ENCODE measurements at places on chromosomes 2 and 18. TPM values are rescaled to one million over a fixed set of nuclear protein-coding genes. Genes with fewer than 3 reads are reported as not detected.
A peak's percentile ranks its signal among the peaks of the same experiment; 100 is the strongest.

DNA sequence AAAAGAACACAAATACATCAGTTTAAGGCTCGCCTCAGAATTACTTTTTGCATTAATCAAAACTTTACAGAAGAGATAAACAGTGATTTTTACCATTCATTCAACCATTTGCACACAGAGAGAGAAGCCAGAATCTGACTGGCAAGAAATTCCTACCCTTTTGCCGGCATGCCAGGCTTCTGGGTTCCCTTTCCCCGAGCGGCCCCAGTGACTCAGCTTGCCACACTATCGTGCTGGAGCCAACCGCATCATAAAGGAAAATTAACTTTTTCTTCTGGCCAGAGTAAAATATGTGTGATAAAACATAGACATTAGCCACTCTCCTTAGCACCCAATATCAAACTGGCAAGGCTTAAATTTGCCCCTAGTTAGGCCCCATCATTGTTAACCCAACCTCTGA, 61.8 kb upstream of the IKZF2 start:
- no peaks in the 10 kb centered on the region for H3K4me1 ChIP-seq
- no peaks in the 10 kb centered on the region for H3K27me3 ChIP-seq
- H3K4me3 ChIP-seq = no peak overlapping the region

DNA sequence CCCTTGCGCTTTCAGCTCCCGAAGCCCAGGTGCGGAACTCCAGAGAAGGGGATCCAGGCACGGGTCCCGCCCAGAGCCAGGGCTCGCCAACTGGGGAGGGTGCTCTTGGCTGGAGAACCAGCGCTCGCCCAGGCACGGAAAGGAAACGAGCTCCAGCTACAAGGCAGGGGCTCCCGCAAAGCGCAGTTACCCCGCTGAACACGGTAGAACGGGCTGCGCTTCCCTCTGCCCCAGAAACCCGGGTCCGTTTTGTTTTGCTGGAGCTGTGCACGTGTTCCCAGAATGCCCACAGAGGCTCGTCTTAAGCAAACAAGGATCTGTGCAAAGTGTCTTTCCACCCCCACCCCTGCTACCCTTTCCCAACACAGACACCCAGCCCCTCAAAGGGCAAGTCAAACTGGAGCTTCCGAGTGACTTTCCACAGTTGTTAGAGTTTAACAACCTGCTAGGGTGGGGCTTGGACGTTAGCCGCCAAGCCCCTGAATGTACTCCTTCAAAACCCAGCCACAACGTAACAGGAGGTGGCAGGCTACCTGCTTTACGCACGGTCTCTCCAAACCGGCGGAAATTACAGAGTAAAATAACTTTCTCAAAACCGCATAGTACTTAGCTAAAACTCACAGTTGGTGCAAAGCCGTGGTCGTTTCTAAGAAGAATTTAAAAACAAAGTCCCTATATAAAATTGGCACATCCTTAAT, 775 bp downstream of the RNF125 start:
- no peaks in the 10 kb centered on the region for H3K4me1 ChIP-seq
- H3K27me3 ChIP-seq = no peaks in the 10 kb centered on the region
- H3K4me3 ChIP-seq = peak overlapping the region; percentile 72
- peak; percentile 52 for DNase-seq

- no peak overlapping the region for H3K4me3 ChIP-seq
- H3K36me3 ChIP-seq = no peaks in the 10 kb centered on the region
- no peak for DNase-seq
- H3K27me3 ChIP-seq = no peaks in the 10 kb centered on the region
- H3K27ac ChIP-seq = no peak overlapping the region
Observed at GRCh38 chr2:224027070-224027469, 12.0 kb downstream of the SERPINE2 start.

DNA sequence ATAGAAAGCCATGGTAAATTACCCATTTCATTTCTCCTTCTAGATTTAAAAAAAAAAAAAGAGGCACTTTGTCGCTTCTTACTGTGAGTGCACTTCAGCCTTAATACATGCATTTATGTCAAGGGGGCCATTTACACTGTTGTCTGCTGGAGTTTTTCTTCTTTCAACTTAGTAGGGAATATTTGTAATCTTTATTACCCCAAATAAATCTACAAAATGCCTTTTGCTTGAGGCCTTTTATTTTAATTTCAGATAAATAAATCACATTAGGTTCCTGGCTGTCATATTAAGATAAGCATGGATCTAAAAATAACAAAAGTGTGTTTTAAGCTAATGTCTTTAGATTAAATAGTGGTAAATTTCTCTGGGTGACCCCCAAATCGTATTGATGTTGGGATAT, 276.0 kb downstream of the NCKAP5 start:
- H3K27me3 ChIP-seq = no peaks in the 10 kb centered on the region
- H3K4me3 ChIP-seq = no peak overlapping the region
- H3K27ac ChIP-seq = no peak overlapping the region
- no peaks in the 10 kb centered on the region for H3K36me3 ChIP-seq
- DNase-seq = no peak
- H3K4me1 ChIP-seq = no peaks in the 10 kb centered on the region

B4GALT6 gene
- 2.9 TPM for total RNA-seq

SNTG2 gene
- 6.0 TPM for total RNA-seq

DNA sequence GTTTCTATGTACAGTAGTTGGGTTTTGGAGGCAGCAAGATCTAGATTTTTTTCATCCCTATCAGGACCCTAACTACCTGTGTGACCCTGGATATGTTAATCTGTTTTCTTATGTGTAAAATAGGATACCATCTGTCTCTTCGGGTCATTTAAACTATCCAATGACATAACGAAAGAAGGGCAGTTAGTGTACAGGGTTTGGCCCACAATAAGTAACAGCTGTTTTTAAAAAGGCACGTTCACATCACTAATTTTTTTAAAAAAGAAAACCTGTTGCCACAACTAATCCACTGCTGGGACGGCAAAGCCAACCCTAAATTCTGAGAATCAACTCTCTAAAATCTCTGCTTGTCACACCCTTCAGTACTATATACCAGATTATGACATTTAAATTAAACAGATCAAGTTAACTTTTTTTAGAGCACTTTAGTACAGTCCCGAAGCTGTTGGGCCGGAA, 869 bp downstream of the USP40 start:
- H3K27ac ChIP-seq = peak overlapping the region; percentile 96
- H3K36me3 ChIP-seq = no peaks in the 10 kb centered on the region
- H3K4me3 ChIP-seq = peak overlapping the region; percentile 85
- H3K27me3 ChIP-seq = no peaks in the 10 kb centered on the region

GRCh38 chr2:17851731-17852585, 26.5 kb upstream of the KCNS3 start:
- no peaks in the 10 kb centered on the region for H3K4me1 ChIP-seq
- H3K27ac ChIP-seq = no peak overlapping the region
- H3K27me3 ChIP-seq = no peaks in the 10 kb centered on the region
- H3K36me3 ChIP-seq = no peaks in the 10 kb centered on the region
- H3K4me3 ChIP-seq = no peak overlapping the region

DNA sequence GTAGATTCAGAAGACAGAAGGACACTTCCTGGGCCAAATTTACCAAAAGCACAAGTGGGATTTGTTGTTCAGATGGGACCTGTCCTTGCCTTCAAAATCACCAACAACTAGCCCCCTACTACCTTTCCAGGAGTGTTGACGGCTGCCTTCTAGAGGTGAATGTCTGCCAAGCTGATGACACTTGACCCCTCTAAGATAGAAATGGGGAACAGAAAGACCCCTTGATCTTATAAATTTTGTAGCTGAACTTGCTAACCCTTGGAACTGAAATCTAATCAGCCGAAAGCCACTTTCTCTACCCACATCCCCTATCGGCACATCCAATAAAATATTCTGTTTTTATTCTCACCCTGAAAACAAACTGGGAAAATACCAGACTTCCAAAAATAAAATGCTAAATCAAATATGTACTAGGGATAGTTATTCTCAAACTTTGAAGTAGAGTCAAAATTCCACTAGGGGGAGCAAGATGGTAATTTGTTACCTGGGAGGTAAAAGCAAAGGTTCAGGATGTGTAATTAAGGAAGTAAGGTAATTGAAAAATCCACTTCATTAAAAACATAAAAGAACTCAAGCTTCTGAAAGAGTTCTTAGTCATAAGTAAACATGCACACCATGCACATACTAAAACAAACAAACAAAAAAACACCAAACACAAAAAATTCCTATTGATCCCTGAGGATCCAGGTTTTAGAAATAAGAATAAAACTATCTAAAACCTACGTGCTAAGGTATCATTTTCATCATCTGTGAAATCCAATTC, 119.2 kb downstream of the ANKRD44 start:
- no peaks in the 10 kb centered on the region for H3K4me1 ChIP-seq
- no peaks in the 10 kb centered on the region for H3K36me3 ChIP-seq
- DNase-seq = no peak
- no peak overlapping the region for H3K27ac ChIP-seq
- no peaks in the 10 kb centered on the region for H3K27me3 ChIP-seq

LONRF2 gene
- total RNA-seq = 5.1 TPM

DNA sequence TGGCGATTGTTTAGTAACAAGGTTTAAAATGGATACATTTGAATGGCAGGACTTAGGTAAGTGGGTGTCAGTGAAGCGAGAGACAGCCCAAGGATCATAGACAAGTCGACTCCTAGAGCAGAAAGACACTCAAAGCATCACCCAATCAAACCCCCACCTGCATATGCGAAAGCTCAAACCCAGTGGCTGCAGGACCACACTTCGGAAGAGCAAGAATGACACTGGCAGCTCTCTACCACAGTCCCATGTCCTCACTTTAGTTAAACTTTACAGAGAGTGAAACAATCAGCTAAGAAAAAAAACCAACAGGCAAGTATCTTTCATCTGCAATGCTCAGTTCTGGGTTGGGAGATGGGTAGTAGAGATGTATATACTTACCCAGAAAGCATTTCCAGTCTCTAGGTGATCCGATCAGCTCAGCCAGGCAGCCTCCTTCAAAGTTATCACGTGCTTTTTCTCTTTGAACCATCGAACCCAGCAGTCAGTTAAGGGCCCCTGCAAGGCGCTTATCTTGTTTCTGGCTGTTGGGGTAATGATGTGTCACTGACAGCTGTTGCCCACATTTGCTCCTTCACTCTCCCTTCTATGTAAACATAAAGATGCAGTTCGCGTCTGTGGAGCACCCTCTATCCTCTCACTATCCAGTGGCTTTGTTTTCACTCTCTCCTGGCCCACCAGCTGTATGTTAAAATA, 357.5 kb upstream of the ID2 start:
- H3K4me3 ChIP-seq = no peak overlapping the region
- H3K36me3 ChIP-seq = no peaks in the 10 kb centered on the region
- no peaks in the 10 kb centered on the region for H3K4me1 ChIP-seq
- DNase-seq = no peak
- no peak overlapping the region for H3K27ac ChIP-seq

GRCh38 chr18:75809151-75809925, 381.8 kb upstream of the SMIM21 start:
- H3K4me1 ChIP-seq = no peaks in the 10 kb centered on the region
- H3K27me3 ChIP-seq = no peaks in the 10 kb centered on the region
- peak overlapping the region; percentile 19 for H3K27ac ChIP-seq

GRCh38 chr2:20110876-20111275, 59.4 kb upstream of the LAPTM4A start:
- H3K36me3 ChIP-seq = no peaks in the 10 kb centered on the region
- no peaks in the 10 kb centered on the region for H3K27me3 ChIP-seq
- H3K27ac ChIP-seq = no peak overlapping the region

DNA sequence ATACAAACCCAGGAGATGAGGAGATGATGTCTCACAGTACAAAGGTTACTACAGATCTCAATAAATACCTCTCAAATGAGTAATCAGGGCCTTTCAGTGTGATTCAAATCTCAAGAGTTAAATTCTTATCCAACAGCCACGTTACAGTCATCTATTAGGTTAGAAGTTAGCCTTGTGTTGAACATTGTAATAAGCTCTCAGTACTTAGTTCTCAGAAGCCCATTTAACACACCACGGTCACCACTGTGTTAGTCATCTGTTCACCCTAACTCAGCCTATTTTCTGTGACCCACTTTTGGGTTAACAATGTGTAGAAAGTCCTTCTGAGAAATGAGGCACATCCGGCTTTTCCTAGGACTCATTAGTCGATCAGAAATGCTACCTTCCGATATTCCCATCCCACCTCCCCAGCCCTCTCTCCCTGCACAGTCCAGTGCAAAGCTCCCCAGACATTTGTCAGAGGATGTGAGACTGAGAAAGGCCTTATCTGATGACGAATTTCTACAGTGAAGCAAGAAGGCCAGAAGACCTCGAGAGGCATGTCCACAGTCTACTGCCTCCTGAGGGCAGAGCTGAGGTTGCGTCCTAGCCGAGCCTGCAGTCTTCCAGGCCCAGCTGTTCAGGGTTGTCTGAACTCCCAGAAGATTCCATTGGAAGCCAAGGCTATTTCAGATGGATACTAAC, 92.6 kb downstream of the ACTR2 start:
- H3K4me3 ChIP-seq = no peak overlapping the region
- H3K27me3 ChIP-seq = no peaks in the 10 kb centered on the region
- no peaks in the 10 kb centered on the region for H3K36me3 ChIP-seq
- peak overlapping the region; percentile 84 for H3K27ac ChIP-seq
- H3K4me1 ChIP-seq = no peaks in the 10 kb centered on the region

POTEI gene
- 0.98 TPM for total RNA-seq

Data from breast epithelium (tissue), 4 donors.